ENCODE measurements at places on chromosomes 1 and 21. TPM values are rescaled to one million over a fixed set of nuclear protein-coding genes. Genes with fewer than 3 reads are reported as not detected.

DNA sequence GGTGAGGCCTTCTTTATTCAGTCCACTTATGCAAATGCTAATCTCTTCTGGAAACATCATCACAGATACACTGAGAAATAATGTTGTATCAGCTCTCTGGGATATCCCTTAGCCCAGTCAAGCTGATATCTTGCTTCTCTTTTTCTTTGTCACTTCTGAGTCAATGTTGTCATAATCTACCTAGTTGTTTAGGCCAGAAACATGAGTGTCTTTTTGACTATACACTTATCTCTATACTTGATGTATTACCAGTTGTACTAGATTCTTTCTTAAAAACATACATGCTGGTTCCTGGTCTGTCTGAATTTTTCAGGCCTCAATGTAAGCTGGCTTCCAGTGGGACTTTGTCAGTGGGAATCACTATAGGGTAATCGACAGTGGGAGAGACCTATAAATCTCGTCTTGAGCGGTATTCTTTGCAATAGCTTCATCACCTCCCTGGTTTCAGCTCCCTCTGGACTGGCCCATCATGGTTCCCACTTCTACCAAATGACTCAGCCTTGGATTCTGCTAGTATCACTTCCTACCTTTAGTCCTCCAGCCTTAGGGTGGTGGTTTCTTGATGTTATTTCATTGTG lies 135.2 kb upstream of the CYYR1 start:
- DNase-seq, result no peak

- DNase-seq, result no peak
These were observed 261.7 kb downstream of the KCNJ6 start for GRCh38 chr21:37654596-37654995.

GRCh38 chr1:85502625-85503083 lies 37.7 kb upstream of the DDAH1 start:
- peak; percentile 48 for DNase-seq

DNA sequence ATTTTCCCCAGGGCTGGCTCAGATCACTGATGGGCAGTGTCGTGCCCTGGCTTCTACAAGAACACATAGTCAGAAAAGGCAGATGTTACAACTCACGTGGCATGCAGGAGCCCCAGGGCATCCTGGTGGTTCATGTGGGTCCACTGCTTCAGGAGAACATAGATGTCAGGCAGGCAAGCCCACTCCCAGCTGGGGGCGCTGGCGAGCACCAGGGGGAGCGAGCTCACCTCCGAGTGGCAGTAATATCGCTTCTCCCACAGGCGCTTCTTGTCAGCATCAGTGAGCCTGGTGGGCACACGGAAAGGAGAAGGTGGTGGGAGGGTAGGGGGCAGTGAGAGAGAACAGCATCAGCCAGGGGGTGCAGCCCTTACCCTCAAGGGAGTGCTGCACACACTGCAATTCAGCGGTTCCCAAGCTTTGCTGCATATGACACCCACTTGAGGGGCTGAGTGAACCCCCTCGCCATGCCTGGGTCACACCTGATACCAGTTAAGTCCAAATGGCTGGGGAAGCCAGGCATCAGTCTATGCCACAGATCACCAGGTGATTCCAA lies 34.3 kb upstream of the PPP1R15B start:
- DNase-seq, result peak; percentile 63

DNA sequence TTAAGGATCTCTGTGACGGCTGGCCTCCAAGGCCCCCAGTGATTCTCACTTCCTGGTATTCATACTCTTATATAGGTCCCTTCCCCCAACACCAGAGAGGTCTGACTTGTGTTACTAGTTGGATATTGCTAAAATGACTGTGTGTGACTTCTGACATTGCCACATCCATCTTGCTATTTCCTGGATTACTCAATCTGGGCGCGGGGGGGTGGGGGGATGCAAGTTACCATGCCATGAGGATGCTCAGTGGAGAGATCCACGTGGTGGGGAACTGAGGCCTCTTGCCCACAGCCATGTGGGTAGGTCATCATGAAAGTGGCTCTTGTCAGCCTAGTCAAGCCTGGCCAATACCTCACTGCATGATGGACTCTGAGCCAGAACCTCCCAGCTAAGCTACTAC lies 117.0 kb downstream of the UBE2U start:
- DNase-seq, result no peak

DNA sequence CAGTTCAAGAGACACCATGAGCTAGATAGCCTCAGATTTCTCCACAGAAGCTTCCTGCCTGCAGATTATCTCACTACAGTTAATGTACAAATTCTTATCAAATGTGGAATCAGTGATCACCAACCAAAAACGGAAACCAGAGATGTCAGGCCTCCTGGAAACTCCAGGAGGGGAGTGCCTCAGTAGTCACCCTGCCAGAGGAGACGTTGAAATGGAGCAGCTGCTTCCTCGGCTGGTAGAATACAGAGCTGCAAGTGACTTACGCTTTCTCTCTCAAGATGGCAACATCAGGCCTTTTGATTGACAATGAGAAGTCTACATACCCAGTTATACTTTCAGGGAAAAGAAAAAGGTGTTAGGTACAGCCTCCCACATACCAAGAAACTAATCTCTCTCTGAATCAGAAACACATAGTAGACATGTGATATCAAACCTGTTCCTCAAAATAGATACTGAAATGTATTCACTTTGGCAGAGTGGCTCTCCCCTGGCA lies 52.2 kb downstream of the ACP6 start:
- DNase-seq, result no peak

Gene CASQ1
- 0.18 TPM for polyA plus RNA-seq

Gene CLDN17
- polyA plus RNA-seq, result not detected

Gene HSD3B1
- polyA plus RNA-seq, result not detected
